ENCODE measurements at places on chromosomes 7 and 10.

DNA sequence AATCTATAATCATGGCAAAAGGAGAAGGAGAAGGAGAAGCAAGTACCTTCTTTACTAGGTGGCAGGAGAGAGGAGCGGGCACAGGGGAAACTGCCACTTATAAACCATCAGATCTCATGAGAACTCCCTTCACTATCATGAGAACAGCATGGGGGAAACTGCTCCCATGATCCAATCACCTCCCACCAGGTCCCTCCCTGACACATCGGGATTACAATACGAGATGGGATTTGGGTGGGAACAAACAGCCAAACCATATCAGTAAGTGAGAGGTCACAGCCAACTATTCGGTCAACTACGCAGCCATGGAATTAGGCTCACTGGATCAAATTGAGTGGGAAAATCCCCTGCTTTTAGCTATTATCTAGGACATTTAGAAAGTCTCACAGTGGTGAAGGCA lies 54.2 kb upstream of the STEAP1B start:
- DNase-seq, result no peak

GRCh38 chr10:78458983-78459638 lies 425.4 kb downstream of the RPS24 start:
- DNase-seq, result no peak

DNA sequence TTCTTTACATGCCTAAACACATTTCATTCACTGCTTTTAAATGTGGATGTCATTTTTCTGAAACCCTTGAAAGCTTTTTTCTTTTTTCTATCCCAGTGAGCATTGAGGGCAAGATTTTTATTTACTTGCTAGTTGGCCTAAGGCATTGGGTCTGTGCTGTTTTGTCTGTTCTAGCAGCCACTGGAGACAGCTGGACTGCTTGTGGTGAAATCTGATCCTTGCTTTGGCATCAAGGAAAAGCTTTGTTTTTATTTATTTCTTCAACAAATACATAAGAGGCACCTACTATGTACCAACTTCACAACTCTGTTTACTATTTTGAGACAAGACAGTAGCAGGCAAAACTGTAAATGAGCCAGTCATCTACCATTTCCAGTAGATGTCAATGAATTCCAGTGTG lies 28.4 kb upstream of the PDLIM1 start:
- no peak for DNase-seq

GRCh38 chr7:114819616-114820362 lies 102.1 kb upstream of the MDFIC start:
- no peak for DNase-seq

DNA sequence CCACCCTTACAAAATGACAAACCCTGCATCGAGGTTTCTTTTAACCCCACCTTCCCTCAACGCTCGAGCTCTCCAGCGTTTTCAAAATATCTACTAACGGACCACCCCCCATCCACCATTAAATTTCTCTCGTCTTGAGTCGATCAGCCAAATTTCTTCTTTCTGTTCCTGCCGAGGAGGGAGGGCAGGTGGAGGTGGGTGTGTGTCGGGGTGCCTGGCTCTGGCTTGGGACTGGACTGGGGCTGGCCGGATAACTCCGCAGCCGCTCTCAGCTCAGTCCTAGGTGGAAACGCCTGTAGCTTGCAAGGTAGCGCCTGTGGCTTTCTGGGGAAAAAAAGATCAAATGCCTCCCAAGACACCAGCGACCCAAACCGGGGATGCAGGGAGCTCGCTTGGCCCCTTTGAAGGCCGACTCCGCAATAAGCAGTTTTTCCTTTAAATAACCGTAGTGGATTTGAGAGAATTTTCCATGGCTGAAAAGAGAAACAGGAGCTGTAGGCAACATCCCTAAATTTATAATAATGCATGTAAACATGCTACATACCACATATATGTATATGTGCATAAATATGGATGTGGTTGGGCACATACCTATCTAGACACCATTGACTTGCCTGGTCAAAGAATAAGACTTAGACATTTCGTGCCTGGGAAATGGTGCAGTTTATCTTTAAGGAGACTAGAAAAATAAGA lies 1.9 kb upstream of the TMEM178B start:
- DNase-seq, result no peak

GRCh38 chr7:2818121-2818520 lies 26.0 kb downstream of the GNA12 start:
- no peak for DNase-seq

DNA sequence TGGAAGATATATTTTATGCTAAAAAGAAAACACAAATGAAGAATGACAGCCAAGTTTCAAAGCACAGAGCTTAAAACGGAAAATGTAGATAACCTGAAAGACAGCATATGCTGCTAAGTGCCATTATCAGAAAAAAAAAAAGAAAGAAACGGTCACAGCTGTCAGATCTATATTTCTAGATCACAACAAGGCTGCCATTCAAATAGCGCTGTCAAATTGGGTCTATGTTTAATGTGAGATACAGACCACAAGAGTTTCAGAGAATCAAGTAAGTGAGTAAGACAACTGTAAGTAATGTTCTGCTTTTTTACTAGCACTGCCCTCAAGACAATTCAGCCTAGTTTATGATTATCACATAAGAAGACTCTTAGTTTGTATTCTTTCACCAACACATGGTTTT lies 66.1 kb upstream of the RNF148 start:
- no peak for DNase-seq

GRCh38 chr7:80581486-80582260 lies 56.8 kb upstream of the CD36 start:
- DNase-seq, result no peak

GRCh38 chr7:142320883-142321282 lies 63.0 kb upstream of the PRSS58 start:
- DNase-seq, result no peak

GRCh38 chr10:86046845-86047460 lies 319.6 kb downstream of the GRID1 start:
- DNase-seq, result no peak

GRCh38 chr10:17878896-17879295 lies 69.7 kb downstream of the MRC1 start:
- no peak for DNase-seq

DNA sequence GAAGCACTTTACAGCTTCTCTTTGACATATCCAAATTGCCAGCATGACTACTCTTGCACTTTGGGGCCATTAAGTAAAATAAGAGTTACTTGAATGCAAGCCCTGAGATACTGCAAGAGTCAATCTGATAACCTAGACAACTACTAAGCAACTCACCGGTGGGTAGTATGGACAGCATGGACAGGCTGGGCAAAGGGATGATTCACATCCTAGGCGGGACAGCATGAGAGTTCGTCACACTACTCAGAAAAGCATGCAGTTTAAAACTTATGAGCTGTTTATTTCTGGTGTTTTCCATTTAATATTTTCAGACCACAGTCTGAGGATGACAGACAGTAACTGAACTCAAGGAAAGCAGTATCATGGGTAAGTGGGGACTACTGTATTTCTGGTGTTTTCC lies 84.0 kb downstream of the ORC5 start:
- DNase-seq, result no peak

DNA sequence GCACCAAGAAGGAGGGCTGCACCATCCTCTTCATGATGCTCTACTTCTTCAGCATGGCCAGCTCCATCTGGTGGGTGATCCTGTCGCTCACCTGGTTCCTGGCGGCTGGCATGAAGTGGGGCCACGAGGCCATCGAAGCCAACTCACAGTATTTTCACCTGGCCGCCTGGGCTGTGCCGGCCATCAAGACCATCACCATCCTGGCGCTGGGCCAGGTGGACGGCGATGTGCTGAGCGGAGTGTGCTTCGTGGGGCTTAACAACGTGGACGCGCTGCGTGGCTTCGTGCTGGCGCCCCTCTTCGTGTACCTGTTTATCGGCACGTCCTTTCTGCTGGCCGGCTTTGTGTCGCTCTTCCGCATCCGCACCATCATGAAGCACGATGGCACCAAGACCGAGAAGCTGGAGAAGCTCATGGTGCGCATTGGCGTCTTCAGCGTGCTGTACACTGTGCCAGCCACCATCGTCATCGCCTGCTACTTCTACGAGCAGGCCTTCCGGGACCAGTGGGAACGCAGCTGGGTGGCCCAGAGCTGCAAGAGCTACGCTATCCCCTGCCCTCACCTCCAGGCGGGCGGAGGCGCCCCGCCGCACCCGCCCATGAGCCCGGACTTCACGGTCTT lies 1.9 kb downstream of the FZD1 start:
- peak; percentile 69 for DNase-seq

GRCh38 chr10:35449944-35450343 lies 113.6 kb downstream of the CCNY start:
- DNase-seq, result no peak

DNA sequence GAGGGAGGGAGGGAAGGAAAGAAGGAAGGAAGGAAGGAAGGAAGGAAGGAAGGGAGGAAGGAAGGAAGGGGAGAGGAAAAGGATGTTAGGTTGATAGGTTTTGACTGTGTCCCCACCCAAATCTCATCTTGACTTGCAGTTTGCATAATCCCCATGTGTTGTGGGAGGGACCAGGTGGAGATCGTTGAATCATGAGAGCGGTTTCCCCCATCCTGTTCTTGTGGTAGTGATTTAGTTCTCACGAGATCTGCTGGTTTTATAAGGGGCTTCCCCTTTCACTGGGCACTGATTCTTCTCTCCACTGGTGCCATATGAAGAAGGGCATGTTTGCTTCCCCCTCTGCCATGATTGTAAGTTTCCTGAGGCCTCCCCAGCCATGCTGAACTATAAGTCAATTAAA lies 15.1 kb upstream of the NUDCD3 start:
- no peak for DNase-seq

DNA sequence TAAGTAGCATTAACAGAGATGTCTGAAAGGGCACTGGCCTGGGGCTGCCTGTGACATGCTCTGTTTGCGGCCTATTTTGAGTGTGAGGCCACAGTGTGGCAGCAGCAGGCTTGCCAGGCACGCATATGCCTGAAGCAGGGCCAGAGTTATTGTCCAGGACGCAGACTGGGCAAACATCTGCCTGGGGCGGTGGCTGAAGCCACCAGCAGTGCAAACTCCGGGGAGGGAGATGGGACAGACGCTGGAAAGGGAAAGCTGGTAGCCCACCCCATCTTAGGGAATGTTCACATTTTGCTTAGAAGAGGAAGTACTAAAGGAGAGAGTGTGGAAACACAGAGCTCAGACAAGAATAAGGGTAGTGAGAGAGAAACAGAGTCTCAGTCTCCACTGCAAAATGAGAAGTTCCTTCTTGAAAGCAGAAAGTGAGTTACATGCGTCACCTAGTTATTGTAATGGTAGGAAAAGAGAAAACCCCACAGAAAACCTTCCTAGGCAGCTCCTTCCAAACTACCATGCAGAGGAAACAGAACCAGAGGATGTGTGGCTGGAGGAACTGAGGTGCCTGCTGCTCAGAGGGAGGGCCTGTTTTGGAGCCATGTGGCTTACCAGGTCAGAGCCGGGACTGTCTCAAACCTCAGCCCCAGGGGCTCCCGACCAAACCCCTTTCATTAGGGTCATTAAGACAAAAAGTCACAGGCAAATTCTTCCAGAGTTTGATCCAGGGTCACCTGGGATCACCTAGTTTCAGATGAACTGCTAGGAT lies 14.5 kb downstream of the AKR1B1 start:
- DNase-seq, result no peak

- no peak for DNase-seq
Observed at GRCh38 chr7:46989247-46989646, 592.7 kb downstream of the TNS3 start.

DNA sequence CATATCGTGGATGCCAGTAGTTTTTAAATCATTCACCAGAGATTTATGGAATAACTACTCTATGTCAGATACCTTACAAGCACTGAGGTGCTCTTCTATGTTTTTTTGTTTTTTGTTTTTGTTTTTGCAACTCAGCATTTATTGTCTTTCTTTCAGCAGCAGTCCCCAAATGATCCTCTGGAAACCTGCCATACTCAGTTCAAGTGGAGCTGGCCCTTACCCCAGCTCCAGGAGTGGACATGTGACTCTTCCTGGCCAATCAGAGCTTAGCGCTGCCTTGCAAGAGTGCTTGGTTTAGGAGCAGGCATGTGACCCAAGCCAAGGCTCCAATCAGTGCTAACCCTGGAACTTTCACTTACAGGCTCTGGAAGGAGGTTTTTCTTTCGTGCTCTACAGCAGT lies 356.6 kb upstream of the ZMIZ1 start:
- peak; percentile 23 for DNase-seq

DNA sequence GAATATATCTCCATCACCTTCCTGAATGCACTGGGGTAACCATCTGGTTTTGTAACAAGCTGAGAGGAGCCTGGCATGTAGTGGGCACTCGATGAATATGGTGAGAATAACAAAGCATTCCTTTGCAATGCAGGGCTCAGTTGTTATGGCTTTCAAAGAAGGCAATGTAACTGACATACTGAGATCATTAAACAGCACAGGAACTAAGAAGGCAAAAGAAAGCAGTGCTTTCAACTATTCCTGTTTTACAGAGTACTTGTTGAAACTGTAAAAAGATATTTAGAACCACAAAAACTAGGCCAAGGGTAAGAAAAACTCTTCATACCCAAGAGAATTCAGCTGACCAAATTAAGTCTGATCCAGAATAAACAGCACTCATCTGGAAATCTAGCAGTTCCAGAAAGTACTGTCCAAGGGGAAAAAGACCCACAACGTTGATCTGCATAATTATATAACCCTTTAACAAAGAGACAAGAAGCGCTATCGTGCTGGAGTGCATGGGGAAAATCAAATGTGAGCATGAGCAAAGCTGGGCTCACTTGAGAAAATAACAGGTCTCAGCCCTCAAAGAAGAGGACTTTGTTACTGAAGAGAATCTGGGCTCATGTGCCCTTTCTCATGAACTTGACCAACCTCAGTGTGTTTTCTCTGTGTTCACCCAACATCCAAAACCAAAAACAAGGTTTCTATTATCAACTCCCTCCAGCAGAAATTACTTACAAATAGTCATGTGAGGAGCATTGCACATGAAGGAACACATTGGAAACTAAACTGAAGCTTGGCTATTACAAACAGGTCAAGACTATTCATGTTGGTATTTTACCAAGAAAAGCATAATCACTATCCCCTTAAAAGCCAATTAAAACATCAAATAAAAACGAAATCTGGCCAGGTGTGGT lies 116.2 kb downstream of the AVL9 start:
- no peak for DNase-seq

GRCh38 chr10:56346845-56347415 lies 14.1 kb downstream of the ZWINT start:
- DNase-seq, result no peak

DNA sequence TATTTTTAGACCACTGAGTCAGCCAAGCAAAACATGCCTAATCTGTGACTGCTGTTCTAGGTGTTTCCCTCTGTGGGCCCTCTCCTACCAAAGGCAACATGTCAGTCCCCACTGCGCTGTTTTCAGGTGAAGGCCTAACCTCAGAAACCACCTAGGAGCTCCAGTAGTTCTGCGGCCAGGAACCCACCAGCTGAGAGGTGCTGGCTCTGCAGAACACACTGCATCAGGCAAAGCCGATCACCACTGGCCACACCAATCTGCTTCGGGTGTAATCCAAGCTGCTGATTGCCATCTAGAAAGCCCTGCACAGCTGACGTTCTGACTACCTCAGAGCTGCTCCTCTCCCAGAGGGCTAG lies 14.9 kb downstream of the CAMK2G start:
- no peak for DNase-seq

GRCh38 chr7:79386688-79387422 lies 66.6 kb downstream of the MAGI2 start:
- DNase-seq, result no peak

- DNase-seq, result peak; percentile 67
Observed at GRCh38 chr7:124032369-124033094, at the start of gene TMEM229A. Gene TMEM229A, minus strand, starts transcription at chr7:124033067. Its CDS starts 64 bp downstream, at chr7:124033003.

- no peak for DNase-seq
Observed at GRCh38 chr7:28815928-28816373, 142.2 kb downstream of the TRIL start.

All from right forelimb (tissue), 1 donor.